ENCODE measurements at places on chromosomes 11 and 22.

GRCh38 chr11:623999-624704 lies 603 bp downstream of the CDHR5 start:
- no peak for DNase-seq

DNA sequence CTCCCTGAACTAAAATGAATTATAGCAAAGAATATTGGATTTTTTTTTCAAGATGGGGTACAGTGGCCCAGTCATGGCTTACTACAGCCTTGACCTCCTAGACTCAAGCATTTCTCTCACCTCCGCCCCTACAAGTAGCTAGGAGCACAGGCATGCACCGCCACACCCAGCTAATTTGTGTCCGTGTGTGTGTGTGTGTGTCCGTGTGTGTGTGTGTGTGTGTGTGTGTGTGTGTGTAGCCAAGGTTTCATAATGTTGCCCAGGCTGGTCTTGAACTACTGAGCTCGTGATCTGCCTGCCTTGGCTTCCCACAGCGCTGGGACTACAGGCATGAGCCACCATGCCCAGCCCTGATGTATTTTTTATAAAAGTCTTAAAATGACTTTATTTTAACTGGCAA lies 12.6 kb downstream of the THYN1 start:
- DNase-seq = no peak

DNA sequence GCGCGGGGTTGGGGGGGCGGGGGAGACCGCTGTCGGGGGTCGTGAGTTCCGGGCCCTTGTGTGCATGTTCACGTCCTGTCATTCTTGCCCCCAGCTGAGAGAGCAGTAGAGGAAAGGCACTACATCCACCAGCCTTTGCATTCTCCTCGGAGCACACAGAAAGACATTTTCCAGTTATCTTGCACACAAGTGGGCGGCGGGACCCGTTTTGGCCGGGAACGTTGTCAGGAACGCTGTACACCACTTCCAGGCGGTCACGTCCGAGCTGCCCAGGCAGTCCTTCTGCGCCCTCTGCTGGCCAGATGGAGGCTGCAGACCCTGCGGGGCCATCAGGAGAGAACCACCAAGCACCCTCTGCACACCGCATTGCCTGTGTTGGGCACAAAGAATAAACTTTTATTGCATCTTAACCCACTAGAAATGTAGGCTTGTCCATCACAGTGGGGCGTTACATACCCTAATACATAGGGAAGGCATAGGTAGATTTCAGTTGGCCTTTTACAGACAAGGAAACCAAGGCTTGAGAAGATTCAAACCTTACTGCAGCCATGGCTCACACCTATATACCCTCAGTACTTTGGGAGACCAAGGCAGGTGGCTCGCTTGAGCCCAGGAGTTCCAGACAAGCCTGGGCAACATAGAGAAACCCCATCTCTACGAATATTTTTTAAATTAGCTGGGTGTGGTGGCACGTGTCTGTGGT lies 2.8 kb upstream of the CDKN1C start:
- DNase-seq = peak; percentile 71

GRCh38 chr11:127412234-127412633 lies 411.7 kb upstream of the KIRREL3 start:
- DNase-seq = no peak

- DNase-seq = no peak
Measured at GRCh38 chr22:21043860-21044535, 1.7 kb upstream of the LRRC74B start.

GRCh38 chr11:77814848-77815247 lies 5.7 kb downstream of the RSF1 start:
- no peak for DNase-seq

- no peak for DNase-seq
Measured at GRCh38 chr11:103690356-103690755, 346.1 kb upstream of the DDI1 start.

GRCh38 chr22:35426801-35427140 lies 26.8 kb downstream of the MCM5 start:
- DNase-seq = no peak

DNA sequence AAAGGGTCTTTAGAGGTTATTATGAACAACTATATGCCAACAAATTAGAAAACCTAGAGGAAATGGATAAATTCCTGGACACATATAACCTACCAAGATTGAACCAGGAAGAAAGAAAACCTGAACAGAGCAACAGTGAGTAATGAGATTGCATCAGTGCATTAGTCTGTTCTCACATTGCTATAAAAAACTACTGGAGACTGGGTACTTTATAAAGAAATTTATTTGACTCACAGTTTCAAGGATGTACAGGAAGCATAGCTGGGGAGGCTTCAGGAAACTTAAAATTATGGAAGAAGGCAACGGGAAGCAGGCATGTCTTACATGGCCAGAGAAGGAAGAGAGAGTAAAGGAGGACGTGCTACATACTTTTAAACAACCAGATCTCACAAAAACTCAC lies 70.8 kb upstream of the GNAZ start:
- no peak for DNase-seq

DNA sequence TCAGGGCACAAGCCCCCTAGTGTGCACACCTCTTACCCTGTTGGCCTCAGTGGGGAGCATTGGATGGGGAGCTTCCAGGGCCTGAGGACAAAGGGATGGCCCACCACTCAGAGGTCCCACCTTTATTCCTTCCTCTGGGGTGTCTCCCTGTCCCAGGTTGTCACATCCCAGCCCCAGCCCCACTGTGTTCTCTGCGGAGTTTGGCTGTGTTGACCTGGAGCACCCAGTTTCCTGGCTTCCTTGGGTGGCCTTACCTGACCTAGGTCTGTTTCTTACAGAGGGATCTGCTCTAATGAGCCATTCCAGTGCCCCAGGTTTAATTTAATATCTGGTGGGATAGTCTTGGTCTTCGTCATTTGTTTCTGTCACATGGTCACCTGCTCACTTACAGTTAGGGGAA lies 38.8 kb upstream of the HORMAD2 start:
- DNase-seq = no peak

DNA sequence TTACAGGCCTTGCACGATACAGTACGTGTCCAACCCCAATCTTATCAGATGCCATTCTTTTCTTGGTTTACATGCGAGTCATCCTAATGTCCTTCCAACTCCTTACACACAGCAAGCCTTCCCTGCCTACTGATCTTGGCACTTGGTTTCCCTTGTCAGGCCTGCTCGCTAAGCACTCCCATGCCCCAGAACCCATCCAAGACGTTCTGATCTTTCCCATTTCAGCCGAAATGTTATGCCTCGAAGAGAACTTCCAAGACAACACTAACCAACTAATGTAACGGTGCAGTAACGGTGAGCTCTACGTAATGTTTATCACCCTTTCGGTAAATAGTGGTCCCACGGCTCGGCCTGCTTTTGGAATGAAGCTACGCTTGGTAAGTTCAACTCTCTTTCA lies 521 bp downstream of the PES1 start:
- no peak for DNase-seq

DNA sequence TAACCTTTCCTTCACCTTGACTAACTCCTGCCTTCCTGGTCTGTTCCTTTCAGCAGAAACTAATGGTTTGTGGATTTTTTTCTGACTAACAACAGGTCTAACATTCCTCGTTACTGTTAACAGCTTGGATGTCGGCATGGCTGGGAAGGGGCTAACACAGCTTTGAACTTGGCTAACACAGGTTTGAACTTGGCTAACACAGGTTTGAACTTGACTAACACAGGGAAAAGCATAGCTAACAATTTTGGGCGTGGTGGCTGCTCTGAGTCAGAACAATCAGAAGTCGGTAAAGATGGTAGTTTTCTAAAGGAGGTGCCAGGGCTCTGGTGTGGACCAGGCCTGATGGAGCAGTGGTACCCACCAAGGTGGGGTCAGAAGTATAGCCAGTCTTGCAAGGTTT lies 16.1 kb downstream of the MIAT start:
- DNase-seq = no peak

DNA sequence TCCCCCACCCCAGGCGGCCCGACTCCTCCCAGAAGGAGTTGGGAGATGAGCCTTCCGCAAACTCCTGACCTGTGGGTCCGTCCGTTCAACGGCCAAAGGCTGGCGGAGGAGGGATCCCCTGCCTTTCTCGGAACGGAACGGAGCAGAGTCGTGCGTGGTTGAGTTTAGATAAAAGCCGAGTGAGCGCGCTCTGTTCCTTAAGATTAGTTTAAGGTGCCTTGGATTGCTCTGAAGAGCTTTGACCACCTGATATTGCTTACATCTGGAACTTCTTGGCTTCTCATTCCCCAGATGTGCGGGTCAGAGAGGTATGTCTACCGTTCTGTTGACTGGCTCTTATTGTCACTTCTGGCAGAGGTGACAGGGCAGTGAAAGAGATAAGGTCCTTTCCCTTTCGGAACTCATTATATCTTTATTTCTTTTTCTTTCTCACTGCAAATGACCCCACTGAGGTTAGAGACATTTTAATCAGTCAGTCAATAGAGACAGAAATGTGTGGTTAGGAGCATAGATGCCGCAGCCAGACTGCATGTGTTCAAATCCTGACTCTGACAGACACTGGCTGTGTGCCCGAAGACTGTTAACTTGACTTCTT lies at the start of gene TRIM6:
Gene TRIM6 (plus strand): TSS at position 31 of the 595 bp plus-strand sequence. CDS start 261 bp downstream, at position 292.
- no peak for DNase-seq

DNA sequence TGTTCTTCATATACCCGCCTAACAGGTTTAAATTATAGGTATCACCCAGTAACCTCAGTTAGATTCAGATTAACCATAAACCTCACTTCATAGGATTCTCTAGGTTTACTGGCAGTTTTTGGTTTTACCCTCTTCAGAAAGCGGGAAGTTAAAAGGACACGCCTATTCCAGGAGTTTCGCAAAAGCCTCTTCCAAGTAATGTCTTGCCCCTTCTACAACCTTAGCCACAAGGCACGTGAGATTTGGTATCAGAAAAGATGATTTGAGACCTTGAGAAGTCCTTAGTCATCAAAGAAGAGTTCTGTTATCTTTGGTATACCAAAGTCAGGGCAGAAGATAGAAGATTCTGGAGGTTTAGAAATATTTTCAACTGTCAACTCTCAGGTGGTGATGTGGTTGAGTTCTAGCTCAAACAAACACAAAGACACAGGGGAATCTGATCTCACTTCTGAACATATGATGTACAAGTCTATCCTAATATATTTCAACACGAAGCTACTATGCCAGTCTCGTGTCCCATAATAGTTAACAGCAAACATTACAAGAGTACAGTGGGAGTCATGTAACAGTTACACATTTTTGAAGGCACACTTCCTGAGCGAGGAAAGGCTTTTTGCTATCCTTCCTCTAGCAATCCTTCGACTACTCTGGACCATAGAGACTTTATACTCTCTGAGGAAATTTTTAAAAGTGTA lies 103.5 kb downstream of the USP35 start:
- no peak for DNase-seq

- no peak for DNase-seq
Measured at GRCh38 chr22:26295563-26296126, 126.4 kb downstream of the SEZ6L start.

DNA sequence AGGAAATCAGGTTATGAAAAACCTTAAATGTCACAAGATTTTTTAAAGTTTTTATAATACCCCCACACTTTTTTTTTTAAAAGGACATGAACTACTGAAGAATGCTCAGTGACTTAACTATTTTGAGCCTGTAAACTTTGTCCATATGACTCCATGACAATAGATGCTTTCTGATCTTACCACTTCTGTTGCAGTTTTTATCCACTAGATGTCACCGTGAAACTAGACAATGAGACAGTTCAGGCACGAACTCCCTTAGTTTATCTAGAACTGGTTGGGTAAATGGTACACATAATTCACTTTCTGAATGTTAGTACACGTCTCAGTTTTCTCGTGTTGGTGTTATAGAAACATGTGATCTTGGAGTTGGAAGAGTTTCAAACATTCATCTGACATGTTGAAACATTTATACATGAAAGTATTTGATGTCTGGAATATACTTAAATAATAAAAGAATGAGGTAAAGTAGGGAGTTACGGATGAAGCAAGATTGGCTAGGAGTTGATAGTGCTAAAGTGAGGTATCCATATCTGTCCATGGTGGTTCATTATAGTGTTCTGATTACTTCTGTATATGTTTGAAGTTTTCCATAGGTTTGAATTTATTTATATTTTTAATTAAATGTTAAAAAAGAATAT lies 8.1 kb downstream of the CCDC15 start:
- no peak for DNase-seq

GRCh38 chr22:23210428-23211170 lies 30.3 kb downstream of the BCR start:
- no peak for DNase-seq

- no peak for DNase-seq
Measured at GRCh38 chr11:86408845-86409244, 34.2 kb downstream of the CCDC81 start.

- no peak for DNase-seq
Measured at GRCh38 chr11:35662061-35662648, 420 bp upstream of the TRIM44 start.

DNA sequence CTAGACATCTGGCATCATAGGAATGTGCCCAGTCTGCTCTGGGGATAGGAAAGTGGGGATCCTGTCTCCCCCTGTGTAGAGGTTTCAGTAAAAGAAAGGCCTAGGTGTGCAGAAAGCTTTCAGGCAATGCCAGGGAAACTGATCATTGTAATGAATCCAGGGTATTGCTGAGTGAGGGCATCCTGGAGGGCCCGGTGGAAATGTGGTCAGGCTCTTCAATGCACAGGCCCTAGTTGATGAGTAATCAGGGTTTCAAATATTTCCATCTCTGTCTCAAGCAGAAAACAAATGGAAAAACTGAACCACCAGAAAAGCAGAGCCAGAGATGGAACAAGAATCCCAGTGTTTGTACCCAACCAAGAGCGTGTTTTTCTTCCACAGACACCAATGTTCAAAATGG lies 2.0 kb downstream of the CD3E start:
- DNase-seq = no peak

DNA sequence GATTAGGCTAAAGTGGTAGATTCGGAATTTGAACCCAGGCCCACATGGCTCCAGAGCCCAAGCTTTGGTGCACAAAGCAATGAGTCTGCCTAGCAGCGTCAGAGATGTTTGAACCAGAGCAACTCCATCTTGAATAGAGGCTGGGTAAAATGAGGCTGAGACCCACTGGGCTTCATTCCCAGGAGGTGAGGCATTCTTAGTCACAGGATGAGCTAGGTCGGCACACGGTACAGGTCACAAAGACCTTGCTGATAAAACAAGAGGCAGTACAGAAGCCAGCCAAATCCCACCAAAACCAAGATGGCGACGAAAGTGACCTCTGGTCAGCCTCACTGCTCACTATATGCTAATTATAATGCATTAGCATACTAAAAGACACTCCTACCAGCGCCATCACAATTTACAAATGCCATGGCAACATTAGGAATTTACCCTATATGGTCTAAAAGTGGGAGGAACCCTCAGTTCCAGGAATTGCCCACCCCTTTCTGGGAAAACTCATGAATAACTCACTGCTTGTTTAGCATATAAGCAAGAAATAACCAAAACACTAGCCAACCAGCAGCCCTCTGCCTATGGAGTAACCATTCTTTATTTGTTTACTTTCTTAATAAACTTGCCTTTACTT lies 40.3 kb upstream of the DAGLA start:
- DNase-seq = no peak

DNA sequence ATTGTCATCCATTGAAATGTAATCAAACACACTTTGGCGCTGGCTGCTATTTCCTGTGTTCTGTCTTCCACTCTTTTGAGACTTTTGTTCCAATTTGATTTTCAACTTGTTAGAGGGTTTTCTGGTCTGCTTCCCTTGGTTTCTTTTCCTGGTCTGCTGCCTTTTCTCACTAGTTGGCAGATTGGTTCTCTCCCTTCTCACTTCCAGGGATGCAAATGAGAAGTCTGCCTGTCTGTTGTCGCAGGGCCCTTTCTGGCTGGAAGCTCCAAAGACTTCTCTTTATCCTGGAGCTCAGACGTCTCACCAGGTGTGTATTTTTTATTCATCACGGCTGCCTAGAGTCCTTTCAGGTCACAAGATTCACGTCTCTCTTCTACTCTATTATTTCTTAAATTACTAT lies 84.0 kb downstream of the RPS6KA4 start:
- no peak for DNase-seq
